Forelimb muscle (tissue), 1 donor: ENCODE measurements at places on chromosomes 3 and 15.
A peak's percentile ranks its signal among the peaks of the same experiment; 100 is the strongest.

GRCh38 chr3:38519000-38519399, 22.9 kb downstream of the EXOG start:
- DNase-seq, result no peak

DNA sequence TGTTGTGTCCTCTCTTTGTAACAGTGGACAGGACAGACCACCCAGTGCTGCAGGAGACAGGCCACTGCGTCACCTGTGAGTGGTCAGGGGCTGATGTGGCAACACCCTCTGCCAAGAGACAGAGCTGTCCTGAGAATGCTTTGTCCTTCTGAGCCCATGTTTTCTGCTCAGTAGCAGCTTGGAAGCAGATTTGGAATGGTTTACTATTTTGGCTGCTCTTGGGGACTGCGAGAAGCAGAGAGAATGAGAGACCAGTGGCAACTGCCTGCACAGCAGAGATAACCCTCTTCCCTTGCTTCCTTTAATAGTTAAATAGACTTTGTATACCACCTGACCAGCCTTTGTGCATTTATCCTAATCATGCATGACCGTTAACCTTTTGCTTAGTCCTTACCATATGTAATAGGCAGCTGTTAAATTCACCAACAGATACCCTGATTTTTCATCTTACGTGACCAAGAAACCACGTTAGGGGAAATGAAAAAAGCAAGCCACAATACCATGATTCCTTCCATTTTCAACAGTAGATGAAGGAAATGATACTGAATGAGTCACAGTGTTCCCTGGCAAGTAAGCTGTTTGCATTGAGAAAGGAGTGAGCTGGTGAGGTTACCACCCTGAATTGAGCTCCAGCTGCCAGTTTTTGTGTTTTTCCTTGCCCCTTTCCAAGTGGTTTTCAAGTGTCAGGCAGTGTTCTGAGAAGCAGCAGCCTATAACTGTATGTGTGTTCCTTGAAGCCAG, 35.5 kb downstream of the B3GALNT1 start:
- DNase-seq, result no peak

- DNase-seq, result no peak
Measured at GRCh38 chr3:168096210-168096652, 507 bp upstream of the GOLIM4 start.

DNA sequence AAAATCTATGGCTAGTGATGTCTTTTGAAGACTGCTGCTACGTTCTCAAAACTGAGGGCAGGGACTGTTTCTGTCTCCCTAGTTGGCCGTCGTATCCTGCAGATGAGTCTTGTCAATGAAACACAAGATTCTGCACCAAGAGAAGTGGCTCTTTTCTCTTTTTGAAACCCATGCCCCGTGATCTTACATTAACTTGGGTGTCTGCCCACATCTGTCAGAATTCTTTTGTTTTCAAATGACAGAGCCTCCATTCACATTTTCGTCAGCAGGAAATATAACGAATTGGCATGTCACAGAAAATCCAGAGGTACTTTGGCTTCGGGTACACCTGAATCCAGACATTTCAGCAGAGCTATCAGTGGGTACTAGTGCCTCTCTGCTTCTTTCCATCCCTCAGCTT, 331.3 kb upstream of the PROK2 start:
- no peak for DNase-seq

DNA sequence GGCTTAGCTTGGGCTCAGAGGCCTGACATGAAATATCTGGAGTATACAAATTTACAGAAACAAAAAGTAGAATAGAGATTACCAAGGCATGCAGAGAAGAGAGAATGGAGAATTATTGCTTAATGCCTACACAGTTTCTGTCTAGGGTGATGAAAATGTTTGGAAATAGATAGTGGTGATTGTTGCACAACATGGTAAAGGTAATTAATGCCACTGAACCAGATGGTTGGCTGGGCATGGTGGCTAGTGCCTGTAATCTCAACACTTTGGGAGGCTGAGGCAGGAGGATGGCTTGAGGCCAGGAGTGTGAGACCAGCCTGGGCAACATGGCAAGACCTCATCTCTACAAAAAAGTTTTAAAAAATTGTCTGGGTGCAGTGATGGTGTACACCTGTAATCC, 46.6 kb upstream of the OSBPL11 start:
- no peak for DNase-seq

DNA sequence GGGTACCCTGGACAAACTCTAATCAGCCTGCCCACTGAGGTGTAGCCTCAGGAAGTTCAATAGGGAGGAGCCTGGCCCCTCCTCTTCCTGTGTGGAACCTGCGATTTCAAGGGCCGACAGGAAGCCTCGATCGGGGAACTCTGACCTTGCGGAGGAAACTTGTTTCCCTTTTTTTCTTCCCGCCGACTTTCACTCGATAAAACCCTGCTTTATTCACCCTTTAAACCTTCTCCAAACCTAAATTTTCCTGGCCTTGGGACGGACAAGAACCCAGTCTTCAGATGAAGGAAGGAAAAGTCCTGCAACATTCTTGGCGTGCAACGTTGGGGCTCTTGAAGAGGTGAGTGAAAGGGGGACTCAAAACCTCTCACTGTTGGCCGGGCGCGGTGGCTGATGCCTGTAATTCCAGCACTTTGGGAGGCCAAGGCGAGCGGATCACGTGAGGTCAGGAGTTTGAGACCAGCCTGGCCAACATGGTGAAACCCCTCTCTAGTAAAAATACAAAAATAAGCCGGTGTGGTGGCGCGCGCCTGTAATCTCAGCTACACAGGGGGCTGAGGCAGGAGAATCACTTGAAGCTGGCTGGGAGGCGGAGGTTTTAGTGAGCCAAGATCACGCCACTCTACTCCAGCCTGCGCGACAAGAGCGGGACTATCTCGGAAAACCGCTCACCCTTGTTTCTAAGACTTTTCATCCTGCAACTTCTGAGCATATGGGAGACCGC, 208.2 kb downstream of the ZNF385D start:
- no peak for DNase-seq

- no peak for DNase-seq
Measured at GRCh38 chr15:40306908-40307307, 827 bp downstream of the PLCB2 start.

DNA sequence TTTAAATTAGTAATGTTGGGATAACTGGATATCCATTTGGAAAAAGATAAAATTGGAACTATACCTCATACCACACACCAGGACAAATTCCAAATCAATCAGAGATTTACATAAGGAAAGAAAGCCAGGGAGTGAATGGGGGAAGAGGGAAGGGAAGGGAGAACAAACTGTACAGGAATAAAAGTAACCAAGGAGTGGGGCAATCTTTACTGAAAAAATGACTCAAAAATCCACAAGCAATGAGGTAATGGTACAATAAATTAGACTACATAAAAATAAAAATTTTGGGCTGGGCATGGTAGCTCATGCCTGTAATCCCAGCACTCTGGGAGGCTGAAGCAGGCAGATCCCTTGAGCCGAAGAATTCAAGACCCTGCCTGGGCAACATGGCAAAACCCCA, 82.6 kb downstream of the MLH1 start:
- DNase-seq, result no peak

- DNase-seq, result no peak
Measured at GRCh38 chr3:191557322-191557721, 96.4 kb downstream of the PYDC2 start.

- DNase-seq, result peak; percentile 80
Measured at GRCh38 chr3:11582191-11582968, 61.3 kb downstream of the VGLL4 start.

DNA sequence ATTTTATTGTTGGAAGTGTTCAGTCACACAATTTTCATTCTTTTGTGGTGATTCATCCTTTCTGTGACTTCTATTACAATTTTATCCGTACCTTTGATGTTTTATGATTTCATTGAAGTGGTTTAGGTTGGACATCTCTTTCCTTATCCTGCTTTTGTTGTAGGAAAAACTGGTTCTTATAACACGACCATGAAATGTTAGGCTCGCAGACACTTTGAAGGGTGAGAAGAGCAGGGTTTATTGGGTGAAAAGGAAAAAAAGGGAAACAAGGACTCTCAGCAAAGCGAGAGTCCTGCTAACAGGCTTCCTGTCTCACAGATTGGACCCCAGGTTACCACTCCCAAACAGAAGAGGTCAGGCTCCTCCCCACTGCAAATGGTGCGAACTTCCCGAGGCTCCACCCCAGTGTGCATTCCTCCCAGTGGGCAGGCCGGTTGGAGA, 257.4 kb downstream of the STXBP5L start:
- DNase-seq, result no peak
